Adrenal gland (tissue), 19 donors: ENCODE measurements at places on chromosomes 13 and 19. TPM values are rescaled to one million over a fixed set of nuclear protein-coding genes. Genes with fewer than 3 reads are reported as not detected.
A peak's percentile ranks its signal among the peaks of the same experiment; 100 is the strongest.

STK11 gene
- polyA plus RNA-seq: 148 TPM

ZNF285 gene
- 2.5 TPM for polyA plus RNA-seq

IFI30 gene
- polyA plus RNA-seq: 158 TPM

- DNase-seq: no peak
Measured at GRCh38 chr19:47881757-47882156, 4.4 kb downstream of the SULT2A1 start.

- DNase-seq: no peak
Measured at GRCh38 chr19:42175952-42176648, 41.4 kb downstream of the DEDD2 start.

GRCh38 chr13:33610438-33611120, 207.4 kb upstream of the RFC3 start:
- DNase-seq: peak; percentile 49

GRCh38 chr19:55913643-55914268, 18.4 kb downstream of the NLRP13 start:
- no peak for DNase-seq

DNA sequence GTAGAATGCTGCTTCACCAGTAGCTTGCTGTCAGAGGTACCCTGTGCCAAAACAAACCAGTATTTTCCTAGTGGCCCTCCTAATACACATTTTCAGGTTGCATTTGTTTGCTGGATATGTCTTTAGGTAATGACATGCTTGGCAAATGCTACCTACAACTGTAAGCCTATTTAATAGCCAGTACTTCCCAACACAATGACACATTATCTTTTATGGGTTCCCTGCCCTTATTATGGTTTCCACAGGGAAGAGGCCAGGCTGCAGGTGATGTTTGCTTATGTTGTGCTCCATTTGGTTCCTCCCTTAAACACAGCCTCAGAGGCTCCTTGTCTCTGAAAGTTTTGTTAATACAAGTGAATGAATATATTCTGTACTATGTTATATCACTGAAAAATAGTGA, 24.7 kb downstream of the FRY start:
- DNase-seq: no peak

DNA sequence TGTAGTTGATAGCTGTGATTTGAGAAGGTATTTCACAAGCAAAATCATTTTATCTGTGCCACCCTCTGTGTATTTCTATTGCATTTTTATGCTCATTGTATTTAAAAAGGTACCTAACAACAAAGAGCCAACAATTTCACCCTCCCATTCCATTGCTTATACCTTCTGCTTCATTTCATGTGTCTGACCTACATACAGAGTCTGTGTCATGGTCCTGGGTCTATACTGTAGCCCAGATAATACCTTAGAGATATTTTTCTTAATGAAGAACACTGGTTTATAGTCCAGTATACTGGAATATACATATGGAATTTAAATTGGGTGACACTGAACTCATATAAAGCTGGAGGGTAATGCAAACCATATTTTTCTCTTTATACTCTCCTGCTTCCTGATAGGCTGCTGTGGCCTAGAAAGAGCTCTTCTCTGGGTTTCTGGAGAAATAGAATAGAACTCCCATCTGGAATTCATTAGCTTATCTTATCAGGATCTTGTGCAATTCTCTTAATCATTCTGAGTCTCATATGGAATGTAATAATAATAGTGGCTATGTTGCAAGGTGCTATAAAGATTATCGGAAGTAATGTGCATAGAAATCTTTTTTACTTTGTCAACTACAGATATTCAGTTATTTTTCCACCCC, 31.8 kb upstream of the SPART start:
- DNase-seq: no peak

DNA sequence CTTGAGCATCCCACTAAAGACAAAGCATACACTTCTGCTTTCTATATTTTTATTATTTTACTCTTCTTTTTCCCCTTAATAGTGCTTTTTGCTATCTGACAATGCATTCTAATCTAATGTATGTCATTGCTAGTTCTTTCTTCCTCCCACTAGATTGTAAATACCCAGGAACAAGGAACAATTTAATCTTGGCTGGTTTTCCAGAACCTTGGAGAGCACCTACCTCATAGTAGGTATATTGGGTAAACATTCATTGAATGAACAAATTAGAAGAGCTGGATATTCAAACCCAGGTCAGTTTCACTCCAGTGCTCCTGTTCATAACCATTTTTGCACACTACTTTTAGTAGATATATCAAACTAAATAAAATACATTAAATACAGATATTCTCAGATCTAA, 1617.6 kb upstream of the SLC10A2 start:
- no peak for DNase-seq

PRSS57 gene
- polyA plus RNA-seq: not detected

DNA sequence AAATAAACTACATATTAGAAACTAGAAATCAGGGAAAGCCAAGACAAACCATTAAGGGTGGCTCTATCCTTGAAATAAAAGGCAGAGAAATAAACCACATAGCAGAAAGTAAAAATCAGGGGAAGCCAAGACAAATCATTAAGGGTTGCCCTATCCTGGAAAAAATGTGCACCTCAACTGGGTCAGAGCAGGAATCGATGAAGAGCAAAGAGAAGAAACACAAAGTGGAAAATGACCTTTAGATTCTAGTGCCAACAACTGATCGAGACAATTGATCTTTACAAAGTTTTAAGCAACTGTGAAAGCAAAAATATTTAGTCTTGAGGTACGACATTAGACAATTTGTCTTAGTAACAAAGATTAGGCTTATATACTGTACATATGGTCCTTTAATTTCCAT, 26.6 kb downstream of the KLF12 start:
- DNase-seq: no peak

ATCAY gene
- 6.1 TPM for polyA plus RNA-seq

DNA sequence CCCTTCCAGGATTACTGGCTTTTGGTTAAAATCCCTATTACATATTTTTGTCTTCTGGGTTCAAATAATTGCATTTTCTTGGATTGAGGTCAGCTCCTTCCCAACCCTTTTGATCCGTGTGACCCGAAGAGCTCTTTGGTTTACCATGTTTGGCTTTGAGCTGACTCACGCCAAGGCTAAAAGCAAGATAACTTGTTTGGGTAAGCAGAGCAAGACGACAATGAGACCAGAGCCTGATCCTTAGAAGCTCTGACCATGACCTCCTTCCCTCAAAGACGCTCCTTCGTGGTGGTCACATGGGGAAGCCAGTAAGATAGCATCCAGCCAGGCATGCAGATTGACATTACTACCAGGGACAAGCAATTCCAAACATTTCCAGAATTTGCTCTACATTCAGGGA, 153.8 kb downstream of the DCT start:
- DNase-seq: peak; percentile 40

DNA sequence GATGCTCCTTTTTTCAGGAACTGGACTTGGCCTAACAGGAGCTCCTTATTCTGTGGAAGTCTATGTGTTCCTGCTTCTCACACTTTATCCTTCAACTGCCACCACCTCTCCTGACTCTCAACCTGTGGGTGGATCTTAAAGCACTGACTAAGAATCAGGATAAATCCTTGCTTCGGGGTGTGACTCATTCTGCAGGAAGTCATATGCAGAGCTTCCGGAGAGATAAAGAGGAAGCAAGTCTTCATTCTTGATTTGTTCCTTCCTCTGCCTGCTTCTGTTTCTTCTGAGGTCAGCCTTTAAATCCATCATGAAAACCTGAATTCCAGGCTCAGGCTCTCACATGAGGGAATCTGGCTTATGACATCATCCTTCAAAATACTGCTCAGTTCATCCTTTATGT, 137.1 kb upstream of the ATXN8OS start:
- DNase-seq: no peak

COMP gene
- 0.17 TPM for polyA plus RNA-seq

GRCh38 chr19:55373306-55373992, 3.2 kb upstream of the TMEM190 start:
- DNase-seq: no peak

RUBCNL gene
- polyA plus RNA-seq: 2.9 TPM

DNA sequence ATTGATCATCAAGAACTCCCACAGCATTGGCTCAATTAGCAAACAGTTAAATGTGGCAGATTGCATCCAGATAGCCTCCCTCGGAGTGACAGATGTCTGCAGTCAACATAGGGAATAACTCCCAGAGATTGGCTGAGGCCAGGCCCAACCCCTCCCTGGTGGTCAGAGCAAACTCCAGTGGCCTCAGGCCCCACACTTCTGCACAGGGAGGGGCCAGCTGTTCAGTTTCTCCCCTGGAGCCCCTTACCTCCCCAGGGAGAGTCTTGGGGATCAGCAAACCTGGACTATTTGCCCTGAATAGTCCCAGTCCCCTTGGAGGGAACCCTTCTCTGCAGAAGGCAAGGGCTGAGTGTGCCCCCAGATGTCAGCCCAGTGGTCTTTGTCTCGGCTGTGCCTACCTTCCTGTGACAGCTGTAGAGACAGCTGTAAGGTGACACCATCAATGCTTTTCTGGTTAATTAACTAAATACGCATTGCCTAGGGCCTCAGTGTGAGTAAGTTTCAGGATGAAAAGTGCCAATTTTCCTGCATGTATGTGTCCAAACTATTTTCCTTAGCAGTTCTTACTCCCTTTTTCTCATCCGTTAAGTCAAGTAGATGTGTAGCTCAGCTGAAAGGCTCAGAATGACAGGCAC, 102.7 kb upstream of the UQCRFS1 start:
- DNase-seq: no peak

GRCh38 chr19:1497578-1498235, 6.7 kb downstream of the REEP6 start:
- DNase-seq: no peak

IPO5 gene
- polyA plus RNA-seq: 20.1 TPM

COL5A3 gene
- polyA plus RNA-seq: 18.2 TPM

GRCh38 chr13:100721885-100722512, 47.4 kb upstream of the TMTC4 start:
- peak; percentile 48 for DNase-seq

DNA sequence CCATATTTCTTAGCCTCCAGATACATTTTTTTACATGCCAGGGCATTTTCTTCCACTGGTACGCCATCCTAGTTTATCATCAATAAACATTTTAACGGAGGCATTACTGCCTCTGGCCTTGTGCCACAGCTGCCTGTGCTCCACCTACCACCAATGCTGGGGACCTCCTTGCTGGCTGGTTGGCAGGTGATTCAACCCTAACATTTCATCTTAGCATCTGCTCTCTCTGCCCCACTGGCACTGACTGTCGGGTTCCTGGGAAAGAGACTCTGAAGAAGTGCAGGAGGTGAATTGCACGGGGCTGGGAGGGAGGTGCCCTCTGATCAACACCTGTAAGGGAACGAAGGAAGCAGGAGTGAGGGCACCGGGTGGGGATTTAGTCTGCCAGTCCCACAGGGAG, 51.4 kb upstream of the KCTD15 start:
- DNase-seq: no peak

DNA sequence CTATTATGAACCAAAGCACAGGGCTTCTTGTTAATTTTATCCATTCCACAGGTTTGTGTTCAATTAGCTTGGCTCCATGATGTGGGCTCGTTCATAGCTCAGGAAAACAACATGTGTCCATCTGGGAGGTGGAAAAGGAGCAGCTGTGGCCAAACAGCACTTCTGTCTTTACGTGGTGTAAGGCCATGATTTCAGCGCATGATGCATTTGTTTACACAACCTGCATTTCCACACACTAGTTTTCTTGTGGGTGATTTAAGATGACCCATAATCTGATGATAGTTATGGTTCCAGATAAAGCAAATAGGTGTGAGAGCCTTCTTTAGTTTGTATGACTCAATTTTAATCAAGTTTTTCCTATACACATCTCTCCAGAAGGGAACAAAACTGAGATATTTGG, 101.7 kb downstream of the TNFRSF19 start:
- no peak for DNase-seq

GRCh38 chr13:43348397-43348796, 325.0 kb downstream of the DNAJC15 start:
- no peak for DNase-seq

GRCh38 chr19:57103573-57104277, 16.1 kb upstream of the USP29 start:
- DNase-seq: peak; percentile 79

CABP5 gene
- not detected for polyA plus RNA-seq

DNA sequence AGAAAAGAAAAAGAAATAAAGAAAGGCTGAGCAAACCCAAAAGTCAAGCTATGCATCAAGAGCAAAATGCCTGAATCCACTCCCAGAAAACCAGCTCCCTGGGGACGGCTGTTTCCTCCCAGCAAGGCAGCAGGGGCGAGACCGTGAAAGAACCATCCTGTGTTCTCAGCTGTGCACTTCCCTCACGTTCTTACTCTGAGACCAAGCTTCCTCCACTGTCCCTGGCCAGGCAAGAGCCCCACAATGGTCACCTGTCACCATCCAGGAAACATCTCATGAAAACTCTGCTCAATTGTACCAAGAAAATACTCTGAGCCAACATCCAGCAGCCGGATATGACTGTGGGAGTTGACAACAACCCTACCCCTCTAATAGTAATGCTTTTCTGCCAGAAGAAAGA, 22.9 kb downstream of the RAB20 start:
- peak; percentile 63 for DNase-seq

- DNase-seq: no peak
Measured at GRCh38 chr13:38210928-38211596, 138.6 kb upstream of the UFM1 start.
